A172 (cell line): ENCODE measurements at places on chromosomes 13 and 19.

DNA sequence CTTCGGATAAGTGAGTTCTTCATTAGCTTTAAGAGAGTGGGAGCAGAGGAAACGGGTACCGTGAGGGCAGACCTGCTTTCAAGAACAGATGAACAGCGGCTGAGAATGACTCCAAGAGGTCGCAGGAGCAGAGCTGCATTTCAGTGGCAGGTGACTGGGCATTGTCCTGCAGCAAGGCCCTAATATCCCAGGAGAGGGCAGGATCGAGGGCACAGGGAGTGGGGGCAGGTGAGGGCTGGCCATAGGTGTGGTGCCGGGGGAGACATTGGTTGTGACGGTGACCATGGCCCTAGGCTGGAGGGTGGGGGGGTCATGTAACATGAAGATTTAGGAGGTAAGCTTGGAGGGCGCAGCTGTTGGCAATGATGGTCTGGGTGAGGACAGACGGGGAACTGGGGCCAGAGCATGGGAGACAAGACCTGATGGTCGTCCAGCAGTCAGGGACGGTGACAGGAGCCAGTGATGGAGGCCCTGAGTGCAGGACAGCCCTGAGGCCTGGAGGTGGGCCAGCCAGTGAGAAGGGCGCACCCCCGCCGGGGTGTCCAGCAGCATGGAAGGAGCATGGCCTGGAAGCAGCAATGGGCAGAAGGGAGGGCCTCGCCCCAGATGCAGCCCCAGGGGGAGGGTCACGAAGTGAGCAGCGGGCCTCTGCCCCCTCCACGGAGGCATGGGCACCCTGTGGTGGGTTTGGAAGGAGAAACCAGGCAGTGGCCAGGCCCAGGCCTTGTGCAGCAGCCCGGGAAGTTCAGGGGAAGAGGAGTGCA, 29.2 kb upstream of the LAMP1 start:
- DNase-seq = no peak

DNA sequence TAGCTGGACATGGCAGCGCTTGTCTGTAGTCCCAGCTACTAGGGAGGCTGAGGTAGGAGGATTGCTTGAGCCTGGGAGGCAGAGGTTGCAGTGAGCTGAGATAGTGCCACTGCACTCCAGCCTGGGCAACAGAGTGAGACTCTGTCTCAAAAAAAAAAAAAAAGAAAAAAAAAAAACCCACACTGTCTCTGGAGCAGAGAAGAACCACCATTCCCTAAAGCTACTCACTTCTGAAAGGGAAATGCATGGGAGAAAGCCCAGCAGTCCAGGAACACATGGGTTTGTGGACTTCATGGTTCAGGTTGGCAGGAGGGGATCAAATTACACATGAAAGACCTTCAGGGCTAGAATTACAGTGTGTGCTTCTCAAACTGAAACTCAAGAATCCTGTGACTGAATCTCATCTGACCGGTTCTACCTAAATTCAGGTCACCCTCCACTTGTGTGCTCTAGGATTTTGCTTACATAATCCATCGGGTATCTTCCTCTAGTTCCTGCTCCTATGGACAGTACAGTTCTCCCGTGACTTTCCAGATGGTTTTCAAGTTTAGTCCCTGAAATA, 30.2 kb upstream of the CPB2 start:
- no peak for DNase-seq

- DNase-seq = peak; percentile 27
Observed at GRCh38 chr19:47247308-47247990, 8.9 kb upstream of the CCDC9 start.

DNA sequence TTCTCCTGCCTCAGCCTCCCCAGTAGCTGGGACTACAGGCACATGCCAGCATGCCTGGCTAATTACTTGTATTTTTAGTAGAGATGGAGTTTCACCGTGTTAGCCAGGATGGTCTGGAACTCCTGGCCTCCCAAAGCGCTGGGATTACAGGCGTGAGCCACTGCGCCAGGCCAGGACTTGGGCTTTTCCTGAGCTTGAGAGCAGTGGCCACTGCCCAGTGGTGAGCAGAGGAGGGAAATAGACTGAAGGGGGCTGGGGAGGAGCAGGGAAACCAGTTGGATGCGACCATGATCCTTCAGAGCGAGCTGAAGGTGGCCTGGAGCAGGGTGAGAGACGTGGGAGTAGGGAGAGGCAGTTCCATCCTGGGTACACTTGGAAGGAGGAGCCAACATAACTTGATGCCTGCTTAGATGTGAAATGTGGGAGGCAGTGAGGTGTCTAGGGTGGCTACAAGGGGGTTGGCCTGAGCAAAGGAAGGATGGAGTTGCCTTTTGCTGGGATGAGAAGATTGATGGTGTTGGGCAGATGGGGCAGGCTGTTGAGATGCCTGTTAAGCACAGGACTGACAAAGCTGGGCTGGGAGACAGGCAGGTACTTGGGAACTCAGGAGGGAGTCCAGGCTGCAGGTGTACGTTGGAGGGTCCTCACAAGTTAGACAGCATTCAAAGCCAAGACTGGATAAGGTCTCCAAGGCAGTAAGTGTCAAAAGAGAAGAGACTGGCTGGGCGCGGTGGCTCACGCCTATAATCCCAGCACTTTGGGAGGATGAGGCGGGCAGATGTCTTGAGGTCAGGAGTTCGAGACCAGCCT, 31.8 kb downstream of the KCTD15 start:
- DNase-seq = no peak
